ENCODE measurements at places on chromosomes 4 and X. TPM values are rescaled to one million over a fixed set of nuclear protein-coding genes. Genes with fewer than 3 reads are reported as not detected.

The TMEM187 gene
- polyA plus RNA-seq = 5.3 TPM

The TACC3 gene
- 38.7 TPM for polyA plus RNA-seq

The ZFYVE28 gene
- 3.9 TPM for polyA plus RNA-seq

The XPNPEP2 gene
- polyA plus RNA-seq = 8.2 TPM

The FHDC1 gene
- polyA plus RNA-seq = 8.9 TPM

The RTL3 gene
- polyA plus RNA-seq = not detected

Measured in right lung (tissue), 10 donors.